CD4-positive, alpha-beta T cell treated with Interleukin-15 for 4 hours (primary cell): ENCODE measurements at places on chromosomes 13 and 19.

DNA sequence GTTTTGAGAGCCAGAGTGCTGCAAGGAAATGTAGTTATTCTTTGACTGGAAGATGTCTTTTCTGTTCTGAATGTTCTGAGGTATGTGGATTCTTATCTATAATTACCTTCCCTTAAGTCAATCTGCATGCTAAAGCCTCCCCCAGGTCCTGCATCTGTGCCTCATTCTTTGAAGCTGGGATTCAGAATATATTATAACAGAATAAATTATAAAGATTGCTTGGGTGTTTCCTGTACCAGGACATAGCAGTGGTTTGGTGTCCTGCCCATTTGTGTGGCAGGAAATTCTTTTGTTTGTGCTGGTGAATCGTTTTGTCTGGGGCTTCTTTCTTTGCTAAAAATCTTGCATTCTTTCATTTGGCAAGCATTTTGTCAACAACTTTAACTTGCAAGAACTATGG is 60.2 kb downstream of the ITGBL1 start:
- DNase-seq: no peak

- DNase-seq: no peak
Observed at GRCh38 chr13:39385154-39385553, 217.8 kb downstream of the LHFPL6 start.

- DNase-seq: no peak
Observed at GRCh38 chr13:113581871-113582270, 2.7 kb upstream of the TFDP1 start.

GRCh38 chr19:40284501-40285352 is at the start of gene AKT2:
TSS of gene AKT2 (minus strand) at chr19:40285345. CDS start at chr19:40265267, 20,078 bp downstream.
- DNase-seq: peak; percentile 43

- no peak for DNase-seq
Observed at GRCh38 chr13:30832845-30833332, 73.2 kb upstream of the MEDAG start.

- no peak for DNase-seq
Observed at GRCh38 chr19:48493718-48494401, 17.8 kb downstream of the LMTK3 start.
